Amygdala (tissue), 56 donors: ENCODE measurements at places on chromosomes 7 and 10.
A peak's percentile ranks its signal among the peaks of the same experiment; 100 is the strongest.

DNA sequence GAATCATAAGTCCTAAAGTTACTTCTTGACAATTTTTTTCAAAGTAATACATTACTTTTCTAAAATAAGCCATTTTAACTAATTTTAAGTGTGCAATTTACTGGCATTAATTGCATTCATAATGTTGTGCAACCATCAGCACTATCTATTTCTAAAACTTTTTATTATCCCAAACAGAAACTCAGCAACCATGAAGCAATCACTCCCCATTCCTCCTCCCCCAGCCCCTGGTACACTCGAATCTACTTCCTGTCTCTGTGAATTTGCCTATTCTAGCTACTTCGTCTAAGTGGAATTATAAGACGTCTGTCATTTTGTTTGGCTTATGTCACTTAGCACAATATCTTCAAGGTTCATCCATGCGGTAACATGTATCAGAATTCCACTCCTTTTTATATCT is 84.9 kb downstream of the MKX start:
- no peak for DNase-seq

GRCh38 chr10:26365681-26366358 is 72.3 kb upstream of the APBB1IP start:
- no peak for DNase-seq

DNA sequence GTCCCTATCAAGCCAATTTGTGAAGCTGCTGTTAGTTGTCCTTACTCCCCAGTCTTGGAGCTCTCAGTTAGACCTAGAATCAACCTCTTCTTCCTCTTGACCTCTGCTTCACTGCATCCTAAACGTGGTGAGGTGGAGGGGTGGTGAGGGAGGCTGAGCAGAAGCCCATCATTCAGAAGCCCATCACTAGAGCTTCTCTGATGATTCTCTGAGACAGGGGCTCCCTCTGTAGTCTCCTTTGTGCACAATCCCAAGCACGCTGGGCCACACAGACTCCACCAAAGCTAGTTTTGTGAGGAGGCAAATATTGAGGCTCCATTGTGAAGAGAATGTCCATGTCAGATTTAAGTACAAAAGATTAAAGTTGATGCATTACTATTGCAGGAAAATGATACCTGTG is 163.8 kb upstream of the PRSS1 start:
- no peak for DNase-seq

GRCh38 chr10:132459301-132460003 is 62.5 kb downstream of the PWWP2B start:
- DNase-seq: no peak

GRCh38 chr10:64010711-64011110 is 489.5 kb downstream of the REEP3 start:
- no peak for DNase-seq

DNA sequence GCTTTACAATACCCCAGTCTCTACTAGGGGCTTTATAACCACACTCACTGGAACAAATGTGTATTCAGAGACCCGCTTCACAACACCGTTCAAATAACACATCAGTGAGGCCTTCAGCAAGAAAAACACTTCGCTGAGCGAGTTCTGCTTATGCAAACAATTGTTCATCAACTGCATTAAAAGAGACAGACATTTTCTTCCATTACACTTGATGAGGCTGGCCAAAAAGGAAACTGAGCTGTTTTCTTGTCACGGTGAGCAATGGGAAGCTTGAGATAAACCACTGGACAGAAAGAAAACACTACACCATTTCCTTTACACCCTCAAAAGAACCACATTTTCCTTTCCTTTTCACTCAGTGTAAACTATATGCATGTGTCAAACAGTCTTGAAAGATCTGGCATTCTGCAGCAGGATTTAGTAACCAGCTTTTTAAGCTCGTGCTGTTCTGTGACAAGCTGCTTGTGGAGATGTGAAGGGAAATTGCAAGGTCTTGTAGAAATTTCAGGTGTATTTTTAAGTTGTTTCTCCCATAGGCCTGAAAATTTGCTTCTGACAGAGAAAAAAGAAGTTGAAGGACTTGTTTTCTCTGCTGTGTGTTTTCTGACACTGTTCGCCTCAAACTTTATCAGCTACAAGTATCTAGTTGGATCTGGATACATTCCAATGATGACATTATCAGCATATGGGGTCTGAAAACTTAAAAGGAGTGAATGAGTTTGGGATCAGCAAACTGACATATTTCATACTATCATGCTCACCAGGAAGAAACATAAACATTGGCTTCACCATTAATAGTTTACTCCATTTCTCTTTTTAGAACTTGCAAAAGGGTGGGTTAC is 693.1 kb downstream of the PARD3 start:
- no peak for DNase-seq

GRCh38 chr7:30899630-30900029 is 12.0 kb upstream of the AQP1 start:
- no peak for DNase-seq

DNA sequence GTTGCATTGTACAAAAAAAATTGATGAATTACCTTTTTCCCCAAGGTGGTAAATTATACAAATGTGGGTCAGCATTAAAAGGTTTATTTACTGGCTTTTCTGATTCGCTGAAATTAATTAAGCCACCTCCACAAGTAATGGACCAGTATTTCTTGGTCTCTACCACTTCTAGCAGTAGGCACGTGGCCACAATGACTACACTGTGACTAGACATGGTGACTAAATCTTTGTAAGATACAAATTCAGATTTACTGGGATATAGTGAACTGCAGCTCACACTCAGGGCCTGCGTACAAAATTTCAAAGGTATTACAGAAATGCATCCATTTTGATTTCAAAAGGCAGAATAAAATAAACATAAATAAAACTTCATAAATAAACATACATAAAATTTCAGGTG is 10.9 kb downstream of the HPSE2 start:
- no peak for DNase-seq

DNA sequence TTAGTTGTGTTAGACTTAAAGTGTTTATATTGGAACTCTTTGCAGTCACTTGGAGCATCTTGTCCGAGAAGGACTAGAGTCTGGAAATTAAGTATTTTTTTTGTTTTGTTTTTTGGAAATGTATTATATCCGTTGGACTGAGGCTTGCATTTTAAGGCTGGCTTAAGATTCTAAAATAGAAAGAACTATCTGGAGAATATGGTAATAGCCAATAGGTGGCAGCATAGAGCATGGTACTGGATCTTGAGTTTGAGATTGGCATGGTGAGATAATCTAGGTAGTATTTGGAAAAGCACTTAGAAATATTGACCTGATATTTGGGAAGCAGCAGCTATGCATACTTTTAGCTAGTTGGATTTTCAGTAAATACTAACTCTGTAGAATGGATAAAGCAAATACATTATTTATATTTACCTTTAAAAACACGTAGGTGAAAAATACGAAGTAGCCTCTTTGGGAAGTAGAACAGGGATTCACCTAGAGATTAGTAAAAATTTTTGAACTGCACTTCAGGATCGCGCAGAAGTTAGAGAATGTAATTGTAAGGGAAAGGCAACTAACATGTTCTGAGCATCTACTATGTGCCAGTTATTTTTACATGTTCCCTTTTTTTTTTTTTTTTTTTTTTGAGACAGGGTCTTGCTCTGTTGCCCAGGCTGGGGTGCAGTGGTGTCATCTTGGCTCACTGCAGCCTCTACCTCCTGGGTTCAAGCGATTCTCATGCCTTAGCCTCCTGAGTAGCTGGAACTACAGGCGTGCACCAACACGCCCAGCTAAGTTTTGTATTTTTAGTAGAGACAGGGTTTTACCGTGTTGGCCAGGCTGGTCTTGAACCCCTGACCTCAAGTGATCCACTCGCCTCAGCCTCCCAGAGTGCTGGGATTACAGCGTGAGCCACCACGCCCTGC is 78.6 kb downstream of the LCOR start:
- DNase-seq: no peak

DNA sequence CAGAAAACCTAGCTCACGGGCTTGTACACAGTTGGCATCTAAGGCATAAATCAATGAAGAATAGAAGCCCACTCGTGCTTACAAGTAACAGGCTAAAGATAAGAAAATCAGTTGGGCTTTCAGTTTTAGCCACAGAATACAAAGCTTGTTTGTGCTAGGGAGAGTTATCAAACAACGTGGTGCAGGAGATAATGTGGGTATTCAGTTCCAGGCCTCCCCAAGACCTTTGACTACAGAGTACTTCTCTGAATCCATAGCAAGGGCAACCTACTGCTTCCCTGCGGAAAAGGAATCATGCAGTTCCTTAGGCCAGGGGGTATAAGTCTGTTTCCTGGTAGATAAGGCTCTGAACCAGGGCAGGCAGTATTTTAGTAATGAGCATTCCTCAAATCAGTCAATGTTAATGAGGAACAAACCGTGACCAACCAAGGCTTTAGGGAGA is 219.5 kb upstream of the CSTF2T start:
- DNase-seq: no peak

- DNase-seq: no peak
Measured at GRCh38 chr7:140998715-140999114, 16.0 kb downstream of the MRPS33 start.

DNA sequence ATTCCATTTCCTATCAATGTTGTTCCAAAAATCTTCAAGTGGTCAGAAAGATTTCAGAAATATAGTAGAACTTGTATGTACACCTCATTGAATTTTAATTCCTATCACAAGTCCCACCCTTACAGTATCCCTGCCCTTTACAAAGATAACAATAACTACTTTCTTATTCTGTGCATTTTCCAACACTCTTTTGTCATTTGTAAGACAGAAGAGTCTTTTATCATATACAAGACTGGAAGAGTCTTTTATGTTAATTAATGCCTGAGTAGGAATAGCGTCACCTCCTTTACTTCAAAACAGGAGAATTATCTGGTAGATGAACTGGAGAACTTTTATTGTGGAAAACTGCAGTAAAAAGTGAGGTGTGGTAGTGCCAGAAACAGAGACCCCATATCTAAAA is 193.9 kb upstream of the SEMA3C start:
- DNase-seq: no peak

DNA sequence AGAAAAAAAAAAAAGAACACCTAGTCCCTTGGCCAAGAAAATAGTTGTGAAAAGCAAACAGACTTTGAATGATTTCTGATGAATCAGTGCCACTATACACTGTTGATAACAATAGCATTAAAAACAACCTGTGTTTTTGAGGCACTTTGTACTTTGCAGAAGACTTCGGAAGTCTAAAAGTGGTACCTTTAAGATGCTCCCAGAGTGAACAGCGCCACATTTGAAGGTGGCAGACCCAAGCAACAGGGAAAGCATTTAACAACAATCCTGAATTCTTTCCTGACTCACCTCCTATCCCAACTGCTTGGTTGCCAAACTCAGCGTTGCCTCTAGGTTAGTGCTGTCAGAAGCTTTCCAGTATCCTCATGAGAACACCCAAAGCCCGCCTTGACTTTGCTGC is 102.5 kb upstream of the CCDC6 start:
- no peak for DNase-seq

- DNase-seq: no peak
Measured at GRCh38 chr10:127354992-127355391, 158.6 kb upstream of the INSYN2A start.

- no peak for DNase-seq
Measured at GRCh38 chr10:1872151-1872726, 134.9 kb upstream of the ADARB2 start.

DNA sequence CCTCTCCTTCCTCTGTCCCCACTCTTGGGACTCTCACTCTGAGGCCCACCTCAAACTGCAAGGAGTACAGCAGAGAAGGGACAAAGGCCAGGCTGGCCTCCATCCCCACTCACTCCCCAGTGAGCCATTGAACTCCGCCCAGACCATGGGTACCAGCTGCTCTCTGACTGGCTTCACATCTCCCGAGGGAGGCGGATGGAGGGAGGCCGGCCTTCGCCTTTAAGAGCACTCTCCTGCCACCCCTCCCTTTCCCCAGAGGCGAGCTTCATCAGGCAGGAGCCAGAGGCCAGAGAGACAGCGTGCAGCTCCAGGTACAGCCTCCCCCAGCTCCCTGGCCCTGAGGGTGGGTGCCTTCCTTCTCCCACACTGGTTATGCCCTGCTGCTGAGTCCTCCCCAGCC is 1.8 kb upstream of the LDB3 start:
- DNase-seq: peak; percentile 32

GRCh38 chr10:23314835-23315239 is 29.8 kb downstream of the C10orf67 start:
- no peak for DNase-seq

- no peak for DNase-seq
Measured at GRCh38 chr10:29160150-29160617, 128.7 kb upstream of the LYZL1 start.

DNA sequence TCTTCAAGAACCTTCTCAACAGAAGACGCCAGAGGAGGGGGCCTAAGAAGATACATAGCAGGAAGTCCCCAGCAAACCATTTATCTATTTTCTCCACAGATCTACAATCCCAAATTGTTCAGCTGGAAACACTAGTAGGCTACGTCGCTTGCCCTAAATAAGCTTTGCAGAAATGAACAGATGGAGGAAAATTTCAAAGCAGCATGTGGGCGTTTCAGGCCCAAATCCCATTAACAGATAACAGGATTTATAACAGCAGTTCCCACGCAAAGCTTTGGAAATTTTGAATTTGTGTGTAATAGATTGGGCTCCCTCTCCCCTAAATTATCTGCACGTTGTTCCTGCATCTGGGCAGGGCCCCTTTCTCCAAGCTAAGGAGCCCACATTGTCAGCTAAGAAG is 60.6 kb upstream of the FRMD4A start:
- DNase-seq: peak; percentile 42

DNA sequence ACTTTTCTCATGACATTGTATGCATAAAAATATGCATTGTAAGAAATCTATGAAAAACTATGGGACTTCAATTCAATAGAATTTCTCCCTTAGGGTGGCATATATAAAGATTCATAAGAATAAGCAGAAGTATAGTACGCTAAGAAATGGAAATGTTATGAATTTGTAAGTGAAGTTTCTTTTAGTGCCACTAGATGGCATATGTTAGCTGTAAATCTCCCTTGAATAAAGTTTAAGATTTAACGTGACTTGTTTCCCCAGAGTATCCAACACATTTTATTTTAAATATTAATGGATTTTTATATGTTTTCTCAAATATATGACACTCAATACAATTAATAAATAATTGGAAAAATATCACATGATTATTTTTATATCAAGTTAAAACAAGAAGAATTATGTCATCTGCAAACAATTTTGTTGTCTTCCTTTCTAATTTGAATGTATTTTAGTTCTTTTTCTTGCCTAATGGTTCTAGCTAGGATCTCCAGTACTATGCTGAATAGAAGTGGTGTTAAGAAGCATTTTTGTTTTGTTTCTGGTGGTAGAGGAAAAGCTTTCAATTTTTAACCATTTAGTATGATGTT is 287.2 kb downstream of the HGF start:
- no peak for DNase-seq
